T-helper 17 cell (primary cell): ENCODE measurements at places on chromosomes 1 and 21.

DNA sequence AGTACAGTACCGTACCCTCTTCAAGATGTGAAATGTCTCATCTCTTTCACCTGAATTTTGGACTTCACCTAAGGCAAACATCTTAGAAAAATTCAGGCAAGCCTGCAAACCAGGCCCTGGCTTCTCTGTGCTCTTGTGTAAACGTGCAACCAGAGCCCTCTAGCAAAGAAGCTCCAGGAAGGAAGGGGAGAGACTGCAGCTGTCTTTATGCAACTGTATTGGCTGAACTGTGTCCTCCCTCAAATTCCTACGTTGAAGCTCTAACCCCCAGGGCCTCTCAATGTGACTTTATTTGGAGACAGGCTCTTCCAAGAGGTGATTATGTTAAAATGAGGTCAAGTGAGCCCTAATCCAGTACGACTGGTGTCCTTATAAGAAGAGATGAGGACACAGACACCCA is 60.3 kb downstream of the SLC45A1 start:
- no peaks in the 10 kb centered on the region for H3K27me3 ChIP-seq
- peak overlapping the region; percentile 19 for H3K4me3 ChIP-seq
- DNase-seq, result no peak

GRCh38 chr1:106846656-106847055 is 209.8 kb upstream of the PRMT6 start:
- no peak for DNase-seq
- H3K4me1 ChIP-seq, result no peaks in the 10 kb centered on the region
- no peaks in the 10 kb centered on the region for H3K36me3 ChIP-seq
- H3K27me3 ChIP-seq, result no peaks in the 10 kb centered on the region
- H3K27ac ChIP-seq, result no peak overlapping the region

GRCh38 chr1:241635556-241636152 is 4.5 kb downstream of the CHML start:
- DNase-seq, result no peak
- H3K4me3 ChIP-seq, result no peak overlapping the region
- no peak overlapping the region for H3K27ac ChIP-seq
- peaks cover 17% of the 10 kb centered on the region for H3K4me1 ChIP-seq

DNA sequence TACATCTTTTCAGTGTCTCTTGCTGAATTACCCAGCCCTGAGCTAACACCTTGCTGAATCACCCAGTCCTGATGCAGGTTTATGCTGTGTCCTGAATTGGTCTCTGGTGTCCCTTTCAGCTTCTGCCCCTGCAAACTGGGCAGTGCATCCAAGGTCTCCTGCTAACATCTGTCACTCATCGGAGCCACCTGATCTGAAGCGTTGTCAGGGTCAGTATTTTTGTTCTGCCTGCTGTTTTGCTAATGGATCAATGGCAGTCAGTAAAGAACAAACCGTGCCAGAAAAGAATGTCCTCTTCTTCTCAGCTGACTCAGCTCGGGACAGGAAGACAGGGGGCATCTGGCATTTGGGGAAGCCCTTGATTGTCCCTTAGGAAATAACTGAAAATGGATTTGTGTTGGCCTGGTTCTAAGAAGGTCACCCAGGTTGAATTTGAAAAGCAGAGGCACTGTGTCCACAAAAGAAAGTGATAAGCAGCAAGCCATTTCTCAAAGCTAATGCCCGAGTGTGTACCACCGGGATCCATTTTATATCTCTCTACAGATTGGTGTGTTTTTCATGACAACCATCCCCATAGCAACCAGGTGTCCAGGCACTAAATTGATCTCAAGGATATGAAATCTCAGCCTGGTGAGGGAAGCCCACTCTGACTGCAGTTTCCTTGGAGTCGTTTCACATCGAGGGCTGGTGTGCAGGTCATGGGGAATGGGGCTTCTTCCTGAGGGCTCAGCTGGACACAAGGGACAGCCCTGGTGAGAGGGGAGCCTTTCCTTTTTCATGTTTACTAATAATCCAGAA is 109.7 kb upstream of the IRF2BP2 start:
- DNase-seq, result no peak
- peaks cover 31% of the 10 kb centered on the region for H3K4me1 ChIP-seq
- peak overlapping the region; percentile 88 for H3K27ac ChIP-seq
- no peak overlapping the region for H3K4me3 ChIP-seq
- H3K27me3 ChIP-seq, result no peaks in the 10 kb centered on the region

DNA sequence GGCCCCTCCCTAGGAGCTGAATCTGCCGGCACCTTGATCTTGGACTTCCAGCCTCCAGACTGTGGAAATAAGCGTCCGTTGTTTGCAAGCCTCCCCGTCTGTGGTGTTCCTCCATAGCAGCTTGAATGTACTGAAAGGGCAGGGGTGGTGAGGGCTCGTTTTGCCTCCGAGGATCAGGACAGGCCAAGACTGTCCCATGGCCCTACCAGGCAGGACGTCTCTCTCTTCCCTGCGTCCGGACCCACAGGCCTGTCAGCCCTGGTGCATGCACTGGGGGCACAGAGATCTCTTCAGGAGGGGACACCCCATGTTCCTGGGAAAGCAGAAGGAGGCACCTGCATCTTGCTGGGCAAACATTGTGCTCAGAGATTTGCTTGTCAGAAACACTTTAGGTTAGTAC is 156.3 kb upstream of the C1orf174 start:
- no peak for DNase-seq
- H3K36me3 ChIP-seq, result no peaks in the 10 kb centered on the region
- no peak overlapping the region for H3K4me3 ChIP-seq
- H3K27me3 ChIP-seq, result peaks cover 22% of the 10 kb centered on the region
- no peak overlapping the region for H3K27ac ChIP-seq

- H3K4me3 ChIP-seq, result no peak overlapping the region
- H3K36me3 ChIP-seq, result no peaks in the 10 kb centered on the region
- DNase-seq, result no peak
- H3K27me3 ChIP-seq, result peaks cover 32% of the 10 kb centered on the region
Measured at GRCh38 chr1:224872832-224873433, 56.5 kb upstream of the DNAH14 start.
